Stimulated activated CD4-positive, alpha-beta T cell treated with anti-CD3 and anti-CD28 coated beads, Interleukin-12 subunit alpha, Interleukin-12 subunit beta, amount 100 ng/mL, for 4 hours (primary cell): ENCODE measurements at places on chromosomes 12 and 14.
A peak's percentile ranks its signal among the peaks of the same experiment; 100 is the strongest.

DNA sequence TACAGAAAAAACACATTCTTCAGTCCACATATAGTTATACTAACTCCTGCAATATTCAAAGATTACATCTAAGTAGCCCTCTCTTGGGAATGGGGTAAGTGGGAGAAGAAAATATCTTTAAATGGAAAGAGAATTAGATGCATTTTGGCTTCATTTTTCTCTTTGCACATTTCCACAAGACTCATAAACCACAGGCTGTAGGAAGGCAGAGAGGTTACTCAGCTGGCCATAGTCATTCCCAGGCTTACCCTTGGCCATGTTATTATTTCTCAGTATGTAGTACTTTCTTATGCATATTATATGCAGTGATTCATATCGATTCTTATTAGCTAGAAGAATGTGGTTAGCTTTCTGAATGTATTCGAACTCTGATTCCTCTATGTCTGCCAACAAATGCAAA, 92.2 kb downstream of the PTPRR start:
- no peak for DNase-seq

DNA sequence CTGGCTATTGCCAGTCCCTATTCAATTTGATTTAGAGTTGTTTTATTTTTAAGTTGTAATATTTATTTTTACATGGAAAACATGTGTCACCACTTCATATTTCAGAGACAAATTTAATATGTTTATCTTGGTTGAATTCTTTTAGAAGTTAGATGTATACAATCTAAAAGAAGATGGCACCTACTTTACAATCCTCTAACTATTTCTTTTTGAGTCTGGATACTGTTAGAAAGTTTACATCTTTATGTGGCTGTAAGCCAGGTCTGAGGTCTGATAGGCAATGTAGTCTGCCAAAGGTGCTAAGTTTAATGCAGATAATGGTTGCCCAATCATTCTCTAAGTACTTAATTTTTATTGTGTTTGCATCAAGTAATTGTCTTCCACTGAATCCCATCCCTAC, 7.2 kb upstream of the LMO3 start:
- no peak for DNase-seq

GRCh38 chr14:69674546-69675244, 63.3 kb downstream of the SUSD6 start:
- no peak for DNase-seq

- no peak for DNase-seq
Observed at GRCh38 chr14:102487204-102487577, 22.4 kb downstream of the ANKRD9 start.

DNA sequence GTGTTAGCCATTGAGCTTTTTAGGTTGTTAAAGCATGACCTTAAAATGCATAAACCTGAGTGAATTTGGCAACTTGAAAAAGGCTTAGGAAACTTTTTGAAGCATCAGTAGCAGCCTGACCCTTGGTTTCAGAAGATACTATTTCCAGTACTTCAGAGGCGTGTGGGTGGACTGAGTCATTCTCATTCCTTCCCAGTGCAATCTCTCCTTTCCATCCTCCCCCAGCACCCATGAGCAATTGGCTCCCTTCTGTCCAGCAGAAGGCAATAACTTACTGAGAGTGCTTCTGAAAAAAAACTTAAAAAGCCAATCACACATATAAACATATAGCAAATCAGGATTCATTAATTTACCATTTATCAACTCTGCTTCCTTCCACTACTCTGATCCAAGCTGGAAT, 299.3 kb upstream of the STXBP6 start:
- no peak for DNase-seq

GRCh38 chr14:96881713-96882112, 84.5 kb downstream of the VRK1 start:
- DNase-seq: no peak

GRCh38 chr14:33369041-33369440, 430.4 kb downstream of the NPAS3 start:
- DNase-seq: no peak

DNA sequence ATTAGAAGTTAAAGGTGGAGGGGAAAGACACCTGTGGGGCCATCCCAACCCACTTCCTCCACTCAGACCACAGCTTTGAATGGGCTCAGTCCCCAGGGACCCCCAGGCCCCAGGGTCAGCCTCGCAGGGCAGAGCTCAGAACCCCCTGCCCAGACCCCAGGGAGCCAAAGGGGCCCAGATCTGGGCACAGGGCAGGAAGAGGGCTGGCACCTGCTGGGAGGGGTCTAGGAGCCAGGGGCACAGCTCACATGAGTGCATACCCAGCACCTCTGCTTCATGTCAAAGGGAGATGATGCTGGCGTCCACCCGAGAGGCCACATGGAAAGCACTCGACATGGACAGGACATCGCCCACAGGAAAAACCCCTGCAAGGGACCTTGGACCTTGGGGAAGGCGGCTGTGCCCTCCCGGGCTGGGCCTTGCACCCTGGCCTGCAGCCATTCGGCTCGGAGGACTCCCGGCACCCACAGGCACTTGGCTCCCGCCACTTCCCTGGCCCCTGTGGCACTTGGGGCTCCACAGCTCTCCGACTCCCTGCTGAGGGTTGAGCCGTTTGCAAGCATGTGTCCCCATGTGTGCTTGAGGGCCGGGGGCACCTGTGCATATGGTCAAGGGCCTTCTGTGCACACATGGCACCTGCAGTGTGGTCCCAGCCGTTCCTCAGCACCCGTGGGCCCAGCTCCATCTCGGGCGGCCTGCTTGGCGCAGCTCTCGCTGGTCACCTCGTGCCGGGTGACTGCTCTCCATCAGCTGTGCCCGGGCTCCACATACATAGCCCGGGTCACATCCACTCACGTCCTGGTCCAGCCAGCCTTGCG, 7.8 kb upstream of the AMN start:
- no peak for DNase-seq

- DNase-seq: no peak
Observed at GRCh38 chr14:50425816-50426215, 29.1 kb upstream of the CDKL1 start.

DNA sequence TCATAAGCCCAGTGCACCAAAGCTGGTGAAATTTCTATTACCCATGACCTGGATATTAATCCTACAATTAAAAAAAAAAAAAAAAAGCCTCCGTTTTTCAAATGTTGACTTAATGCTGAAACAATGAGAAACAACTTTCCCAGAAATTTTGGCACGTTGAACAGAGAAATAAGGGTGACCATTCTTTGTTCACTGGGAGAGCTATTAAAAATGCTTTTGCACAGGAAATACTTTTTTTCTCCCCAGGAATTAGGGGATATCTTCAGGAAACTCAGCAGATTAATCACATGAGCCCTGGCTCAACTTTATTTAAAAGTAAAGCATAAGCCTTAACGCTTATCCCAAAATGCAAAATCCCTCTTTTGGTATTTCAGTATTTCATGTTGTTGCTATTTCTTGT, 54.8 kb upstream of the FLRT2 start:
- no peak for DNase-seq

- DNase-seq: no peak
Observed at GRCh38 chr14:91339671-91340369, 77.8 kb downstream of the CCDC88C start.

- no peak for DNase-seq
Observed at GRCh38 chr14:90534091-90534837, 137.4 kb downstream of the CALM1 start.

DNA sequence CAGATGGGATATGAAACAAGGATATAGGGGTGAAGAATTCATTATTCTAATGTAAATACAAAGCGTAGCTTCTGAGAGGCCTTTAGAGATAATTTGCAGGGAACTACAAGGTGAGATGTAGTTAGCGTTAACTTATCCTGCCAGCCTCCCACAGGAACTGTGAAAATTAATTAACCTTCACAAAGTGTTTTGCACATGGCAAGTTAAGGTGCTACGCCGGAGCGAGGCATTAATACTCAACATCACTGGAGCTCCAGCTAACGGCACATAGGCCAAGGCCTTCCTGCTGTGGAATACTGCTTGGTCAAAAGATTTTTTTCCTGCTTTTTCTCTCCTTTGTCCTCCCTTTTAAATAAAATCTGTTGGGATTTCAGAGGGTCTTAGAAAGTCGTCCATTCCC, 86.5 kb downstream of the CRACR2A start:
- no peak for DNase-seq

GRCh38 chr14:103839579-103839978, 7.8 kb downstream of the PPP1R13B start:
- DNase-seq: no peak

GRCh38 chr14:37384870-37385596, 187.3 kb downstream of the MIPOL1 start:
- no peak for DNase-seq

GRCh38 chr12:71397433-71397954, 42.1 kb upstream of the LGR5 start:
- DNase-seq: no peak

- DNase-seq: no peak
Observed at GRCh38 chr14:24351517-24351916, 11.7 kb upstream of the RIPK3 start.

- no peak for DNase-seq
Observed at GRCh38 chr12:132530851-132531250, 40.9 kb downstream of the FBRSL1 start.

GRCh38 chr12:45543887-45544286, 185.6 kb upstream of the ARID2 start:
- DNase-seq: peak; percentile 5

DNA sequence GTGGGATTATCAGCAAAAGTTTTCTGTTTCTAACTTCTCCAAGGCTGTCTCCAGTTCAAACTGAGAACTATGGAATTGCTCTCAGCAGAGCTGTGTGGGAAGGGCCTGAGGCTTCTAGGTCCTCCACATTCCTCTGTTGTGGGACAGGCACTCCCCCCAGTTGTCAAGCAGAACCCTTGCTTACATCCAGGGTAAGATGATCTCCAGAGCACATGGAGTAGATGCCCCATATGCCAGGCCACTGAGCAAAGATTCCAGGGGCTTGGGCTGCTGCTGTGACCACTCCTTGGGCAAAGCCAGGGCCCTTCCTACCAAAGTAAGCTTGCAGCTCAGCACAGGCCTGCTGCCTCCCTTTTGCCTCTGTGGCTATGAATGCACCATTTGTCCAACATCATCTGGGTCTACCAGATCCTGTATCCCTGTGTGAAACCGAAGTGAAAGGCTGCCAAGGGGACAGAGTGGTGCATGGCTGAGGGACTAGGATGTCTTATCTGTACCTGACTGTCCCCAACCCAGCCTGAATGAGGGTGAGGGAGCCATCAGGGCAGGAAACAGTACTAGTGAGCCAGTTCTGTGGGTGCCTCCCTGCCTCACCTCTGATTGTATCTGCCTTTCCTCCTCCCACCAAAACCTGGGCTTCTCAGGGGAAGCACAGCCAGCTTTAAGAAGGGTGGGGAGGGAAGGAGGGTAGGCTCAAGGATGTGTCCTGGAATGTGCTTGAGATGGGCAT, 13.1 kb upstream of the ESPL1 start:
- no peak for DNase-seq

- no peak for DNase-seq
Observed at GRCh38 chr12:113066813-113067400, 10.4 kb downstream of the DTX1 start.

DNA sequence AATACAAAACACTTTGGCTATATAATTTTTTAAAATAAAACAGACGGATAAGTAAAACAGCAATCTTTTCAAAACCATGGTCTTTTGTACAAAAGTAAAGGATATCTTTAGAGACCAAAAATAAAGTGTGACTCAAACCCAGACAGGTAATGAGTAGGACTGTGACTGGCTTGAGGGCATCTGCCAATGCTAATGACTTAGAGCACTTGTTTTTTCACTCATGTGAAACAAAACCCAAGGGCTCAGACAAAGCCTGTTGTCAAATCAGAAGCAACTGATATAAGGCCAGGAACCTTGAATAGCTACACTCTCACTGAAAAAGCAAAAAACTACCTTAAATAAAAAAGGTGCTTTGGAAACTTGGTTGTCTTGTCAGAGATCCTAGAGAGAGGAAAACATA, 357.4 kb downstream of the TMEM117 start:
- DNase-seq: no peak

- no peak for DNase-seq
Observed at GRCh38 chr12:122159882-122160281, 14.1 kb downstream of the IL31 start.

GRCh38 chr12:92493816-92494215, 209.0 kb upstream of the PLEKHG7 start:
- DNase-seq: no peak

GRCh38 chr12:64652346-64652745, 42.1 kb downstream of the RASSF3 start:
- DNase-seq: no peak

DNA sequence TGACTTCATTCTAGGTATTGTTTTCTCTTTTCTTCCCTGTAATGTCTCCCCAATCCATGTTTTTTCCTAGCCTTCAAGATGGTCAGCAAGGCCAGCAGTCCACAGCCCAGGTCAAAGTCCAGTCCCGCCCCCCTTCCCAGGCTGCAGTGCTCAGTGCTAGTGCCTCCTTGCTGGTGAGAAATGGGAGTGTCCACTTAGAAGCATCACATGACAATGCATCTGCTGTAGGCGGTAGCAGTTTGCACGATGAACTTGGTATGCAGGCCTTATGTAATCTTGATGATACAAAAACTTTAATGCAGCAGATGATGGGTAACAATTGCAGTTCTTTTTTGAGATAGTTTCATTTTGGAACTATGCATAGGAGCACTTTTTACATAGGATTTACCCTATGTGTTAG, 88.4 kb downstream of the PCNX1 start:
- no peak for DNase-seq

GRCh38 chr14:29462321-29462720, 465.3 kb downstream of the PRKD1 start:
- no peak for DNase-seq

- no peak for DNase-seq
Observed at GRCh38 chr14:101195309-101195901, 291.9 kb upstream of the RTL1 start.
